GM23338 (cell line): ENCODE measurements at places on chromosomes 11 and 22.

DNA sequence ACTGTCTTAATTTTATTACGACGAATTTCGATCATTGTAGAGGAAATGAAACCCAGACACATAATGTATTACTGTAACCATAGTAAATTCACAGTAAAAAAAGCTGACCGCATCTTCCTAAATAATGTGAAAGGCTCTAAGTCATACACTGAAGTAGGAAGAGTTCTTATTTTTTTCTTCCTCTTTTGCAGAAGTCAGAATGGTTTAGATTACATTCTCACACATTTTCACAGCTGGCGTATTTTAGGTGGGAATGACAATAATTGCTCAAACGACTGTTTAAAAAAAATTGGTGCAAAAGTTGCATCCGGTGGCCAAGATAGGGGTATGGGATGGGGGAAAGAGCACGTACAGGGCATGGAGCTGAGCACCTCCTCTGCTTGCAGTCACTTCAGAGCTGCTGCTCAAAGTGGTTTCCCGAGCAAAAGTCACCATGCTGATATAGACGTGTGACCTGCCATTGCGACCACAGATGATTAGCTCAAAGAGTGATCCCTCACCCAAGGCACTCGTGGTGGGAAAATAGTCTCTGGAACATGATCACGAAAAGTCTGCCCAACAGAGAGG is 35.3 kb downstream of the MMP13 start:
- no peak for DNase-seq

DNA sequence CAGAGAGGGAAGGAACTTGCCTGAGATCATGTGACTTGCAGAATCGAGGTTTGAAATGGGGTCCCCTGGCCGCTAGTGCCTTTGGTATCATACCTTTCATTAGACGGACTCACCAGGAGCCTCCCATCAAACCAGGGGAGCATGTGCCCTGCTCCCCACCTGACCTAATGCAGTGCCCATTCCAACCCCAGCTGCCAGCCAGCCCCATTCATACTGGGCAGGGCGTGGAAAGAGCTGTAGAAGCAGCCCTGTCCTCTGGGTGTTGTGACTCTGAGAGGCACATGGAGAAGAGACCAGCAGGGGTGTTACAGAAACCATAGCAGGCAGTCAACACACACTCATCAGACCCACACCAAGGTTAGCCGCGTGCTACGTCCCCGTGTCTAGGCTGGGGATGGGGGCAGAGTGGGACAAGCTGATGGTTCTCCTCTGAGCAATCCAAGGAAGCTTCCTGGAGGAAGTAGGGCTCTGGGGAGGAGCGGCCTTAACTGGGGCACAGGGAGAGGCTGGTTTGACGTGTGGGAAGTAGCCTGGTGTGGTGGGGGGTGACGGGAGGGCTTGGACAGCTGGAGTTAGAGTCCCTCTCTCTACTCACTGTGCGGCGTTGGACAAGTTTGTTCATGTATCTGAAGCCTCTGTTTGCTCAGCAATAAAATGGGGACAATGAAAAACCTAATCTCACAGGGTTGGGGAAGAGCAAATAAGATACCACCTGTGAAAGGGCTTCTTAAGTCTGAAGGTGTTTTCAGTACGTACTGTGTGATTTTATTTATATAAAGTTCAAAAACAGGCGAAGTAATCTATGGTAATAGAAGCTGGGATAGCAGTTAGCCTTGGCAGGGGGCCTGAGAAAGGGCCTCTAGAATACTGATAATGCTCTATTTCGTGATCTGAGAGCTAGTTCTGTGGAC is 14.0 kb downstream of the GRIK4 start:
- no peak for DNase-seq

GRCh38 chr11:99773646-99774045 is 752.9 kb downstream of the CNTN5 start:
- DNase-seq = no peak

GRCh38 chr11:104402812-104403521 is 239.0 kb upstream of the PDGFD start:
- peak; percentile 33 for DNase-seq

GRCh38 chr22:44570476-44571445 is 72.7 kb upstream of the RTL6 start:
- no peak for DNase-seq

- no peak for DNase-seq
Measured at GRCh38 chr11:123588117-123588863, 66.1 kb downstream of the SCN3B start.

- DNase-seq = no peak
Measured at GRCh38 chr11:1074244-1075221, at the start of gene MUC2. Gene MUC2 (plus strand): TSS chr11:1074874.

DNA sequence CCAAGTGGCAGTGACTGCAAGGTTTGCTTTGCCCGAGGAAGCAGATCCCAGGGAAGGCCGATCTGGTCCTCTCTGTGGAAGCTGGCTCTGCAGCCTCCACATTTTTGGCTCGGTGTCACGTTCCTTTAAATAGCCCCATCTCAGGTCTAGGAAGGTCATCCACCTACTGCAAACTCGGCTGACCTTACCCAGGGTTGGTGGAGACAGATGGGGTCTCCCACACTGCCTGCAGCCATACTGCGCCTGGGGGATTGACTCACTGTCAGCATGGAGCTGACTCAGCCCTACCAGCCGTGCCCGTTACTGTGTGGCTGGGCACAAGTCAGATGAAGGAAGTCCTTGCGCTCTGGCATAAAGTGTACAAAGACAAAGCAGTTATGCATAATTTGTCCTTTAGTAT is 16.9 kb downstream of the CDPF1 start:
- DNase-seq = no peak

DNA sequence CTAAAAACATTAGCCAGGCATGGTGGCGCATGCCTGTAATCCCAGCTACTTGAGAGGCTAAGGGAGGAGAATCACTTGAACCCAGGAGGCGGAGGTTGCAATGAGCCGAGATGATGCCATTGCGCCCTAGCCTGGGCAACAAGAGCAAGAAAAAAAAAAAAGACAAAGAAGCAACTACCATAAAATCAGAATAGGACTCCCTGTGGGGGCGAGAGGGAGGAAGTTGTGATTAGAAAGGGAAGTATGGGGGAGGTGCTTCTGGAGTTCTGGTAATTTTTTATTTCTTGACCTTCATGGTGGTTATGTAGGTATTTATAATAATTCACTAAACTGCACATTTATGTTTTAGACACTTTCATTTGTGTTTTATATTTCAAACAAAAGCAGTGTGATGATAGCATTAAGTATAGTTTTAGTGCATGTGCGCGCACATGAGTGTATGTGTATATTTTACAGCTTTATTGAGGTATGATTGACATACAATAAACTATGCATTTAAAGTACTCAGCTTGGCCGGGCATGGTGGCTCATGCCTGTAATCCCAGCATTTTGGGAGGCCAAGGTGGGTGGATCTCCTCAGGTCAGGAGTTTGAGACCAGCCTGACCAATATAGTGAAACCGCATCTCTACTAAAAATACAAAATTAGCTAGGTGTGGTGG is 43.5 kb downstream of the SIK2 start:
- DNase-seq = no peak
